ENCODE measurements at places on chromosomes 3 and 15.

- DNase-seq = no peak
Observed at GRCh38 chr15:25053000-25053815, 98.4 kb downstream of the SNRPN start.

DNA sequence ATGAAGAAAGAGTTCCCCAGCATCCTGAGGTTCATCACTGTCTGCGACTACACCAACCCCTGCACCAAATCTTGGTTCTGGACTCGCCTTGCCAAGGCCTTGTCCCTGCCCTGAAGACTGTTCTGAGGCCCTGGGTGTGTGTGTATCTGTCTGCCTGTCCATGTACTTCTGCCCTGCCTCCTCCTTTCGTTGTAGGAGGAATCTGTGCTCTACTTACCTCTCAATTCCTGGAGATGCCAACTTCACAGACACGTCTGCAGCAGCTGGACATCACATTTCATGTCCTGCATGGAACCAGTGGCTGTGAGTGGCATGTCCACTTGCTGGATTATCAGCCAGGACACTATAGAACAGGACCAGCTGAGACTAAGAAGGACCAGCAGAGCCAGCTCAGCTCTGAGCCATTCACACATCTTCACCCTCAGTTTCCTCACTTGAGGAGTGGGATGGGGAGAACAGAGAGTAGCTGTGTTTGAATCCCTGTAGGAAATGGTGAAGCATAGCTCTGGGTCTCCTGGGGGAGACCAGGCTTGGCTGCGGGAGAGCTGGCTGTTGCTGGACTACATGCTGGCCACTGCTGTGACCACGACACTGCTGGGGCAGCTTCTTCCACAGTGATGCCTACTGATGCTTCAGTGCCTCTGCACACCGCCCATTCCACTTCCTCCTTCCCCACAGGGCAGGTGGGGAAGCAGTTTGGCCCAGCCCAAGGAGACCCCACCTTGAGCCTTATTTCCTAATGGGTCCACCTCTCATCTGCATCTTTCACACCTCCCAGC is 2.9 kb downstream of the MYD88 start:
- no peak for DNase-seq

DNA sequence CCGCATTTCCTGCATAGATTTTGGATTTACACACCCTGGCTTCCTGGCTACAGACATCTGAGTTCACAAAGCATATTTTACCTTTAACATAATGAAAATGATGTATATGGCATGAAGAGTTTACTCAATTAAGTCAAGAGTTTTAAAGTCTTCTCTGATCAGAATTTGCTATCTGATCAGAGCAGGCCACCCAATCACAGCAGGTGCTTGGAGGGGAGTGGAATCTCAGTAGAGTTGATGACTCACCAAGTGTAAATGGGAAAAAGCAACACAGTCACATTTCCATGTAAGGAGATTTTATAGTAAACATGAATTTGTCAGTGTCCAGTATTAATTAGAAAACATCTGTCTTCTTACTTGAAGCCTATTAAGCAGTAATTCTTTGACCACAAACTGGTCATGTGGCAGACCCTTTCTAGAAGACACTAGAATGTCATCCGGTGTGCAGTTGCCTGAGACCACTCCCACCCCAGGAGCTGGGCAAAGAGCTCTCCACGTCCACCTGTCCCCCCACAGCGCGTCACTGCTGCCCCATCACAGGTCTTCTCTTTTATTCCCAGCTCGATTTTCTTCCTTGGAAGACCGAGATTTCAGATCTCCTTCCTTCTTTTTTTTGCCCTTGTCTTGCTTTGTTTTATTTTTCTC is 10.8 kb downstream of the MESD start:
- no peak for DNase-seq

- DNase-seq = no peak
Observed at GRCh38 chr3:122661633-122662032, 19.0 kb upstream of the PARP14 start.

GRCh38 chr3:42063888-42064287 is 27.3 kb upstream of the TRAK1 start:
- DNase-seq = no peak

- no peak for DNase-seq
Observed at GRCh38 chr3:90039994-90040393, 932.6 kb downstream of the EPHA3 start.

GRCh38 chr3:124584552-124585391 is 145.5 kb upstream of the UMPS start:
- DNase-seq = no peak

DNA sequence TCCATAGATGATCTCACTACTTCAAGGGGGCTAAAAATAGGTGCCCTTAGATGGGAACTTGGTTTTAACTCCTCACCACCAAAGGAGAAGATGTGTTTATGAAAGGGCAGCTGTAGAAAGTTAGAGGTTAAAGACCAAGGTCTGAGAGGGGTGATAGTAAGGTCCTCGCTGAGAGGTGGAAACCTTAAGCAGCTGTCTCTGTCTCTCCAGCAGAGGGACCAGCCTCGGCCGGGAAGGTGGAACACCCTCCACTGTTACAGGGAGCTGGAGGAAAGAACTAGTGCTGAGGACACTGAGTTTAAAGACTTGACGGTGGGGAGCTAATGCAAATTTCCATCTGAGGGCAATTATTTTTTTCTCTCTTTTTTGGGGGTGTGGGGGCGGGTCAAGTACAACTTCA is 8.9 kb upstream of the RLBP1 start:
- DNase-seq = no peak

GRCh38 chr3:192038726-192039125 is 577.8 kb downstream of the PYDC2 start:
- DNase-seq = no peak

DNA sequence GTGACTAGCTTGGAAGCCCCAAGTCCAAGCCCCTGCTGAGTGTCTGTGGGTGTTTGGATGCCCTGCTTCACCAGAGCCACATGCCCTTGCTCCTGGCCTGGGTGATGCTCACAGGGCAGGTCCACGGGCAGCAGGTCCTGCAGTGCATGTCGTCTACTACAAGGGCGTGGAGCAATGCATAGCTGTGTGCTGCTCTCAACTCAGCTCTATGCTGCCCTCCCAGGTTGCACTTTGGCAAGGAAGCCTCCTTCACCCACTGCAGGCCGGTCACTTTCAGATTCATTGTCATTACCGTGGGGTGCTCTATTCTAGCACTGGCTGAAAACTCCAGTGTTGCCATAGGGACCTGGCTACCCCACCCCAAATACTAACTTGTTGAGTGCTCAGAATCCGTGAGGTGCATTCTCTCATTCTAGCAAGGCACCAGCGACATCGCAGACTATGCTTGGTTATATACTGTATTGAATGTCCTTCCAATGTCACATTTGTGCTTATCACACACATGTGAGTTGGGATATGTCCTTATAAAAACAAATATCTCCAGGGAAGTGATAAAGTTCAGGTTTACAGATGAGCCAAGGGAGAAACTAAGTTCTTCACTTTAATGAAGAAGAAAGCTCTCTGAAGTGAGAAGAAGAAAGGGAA is 51.8 kb downstream of the GRAMD1C start:
- DNase-seq = no peak

DNA sequence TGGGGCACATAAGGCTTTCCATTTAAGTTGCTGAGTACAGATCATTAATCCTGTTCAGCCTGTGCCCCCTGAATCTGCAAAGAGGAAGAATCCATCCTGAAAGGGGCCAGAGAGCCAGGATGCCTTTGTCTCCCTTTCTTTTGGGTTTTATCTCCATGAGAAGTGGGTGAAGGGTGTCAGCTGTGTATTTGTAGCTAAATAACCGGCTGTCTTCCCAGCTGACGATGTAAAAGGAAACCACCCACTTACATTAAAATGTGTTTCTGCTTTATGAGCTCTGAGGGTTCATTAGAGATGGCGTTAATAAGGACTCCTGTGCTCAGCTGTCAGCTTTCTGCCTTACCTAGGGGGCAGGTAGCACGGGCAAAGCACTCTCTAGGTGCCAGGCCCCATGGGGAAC is 83.4 kb downstream of the SLCO3A1 start:
- no peak for DNase-seq
